ENCODE measurements at places on chromosomes 7 and 10. TPM values are rescaled to one million over a fixed set of nuclear protein-coding genes. Genes with fewer than 3 reads are reported as not detected.

GRCh38 chr7:68122801-68123200, 1126.2 kb downstream of the TYW1 start:
- no peak for DNase-seq

DNA sequence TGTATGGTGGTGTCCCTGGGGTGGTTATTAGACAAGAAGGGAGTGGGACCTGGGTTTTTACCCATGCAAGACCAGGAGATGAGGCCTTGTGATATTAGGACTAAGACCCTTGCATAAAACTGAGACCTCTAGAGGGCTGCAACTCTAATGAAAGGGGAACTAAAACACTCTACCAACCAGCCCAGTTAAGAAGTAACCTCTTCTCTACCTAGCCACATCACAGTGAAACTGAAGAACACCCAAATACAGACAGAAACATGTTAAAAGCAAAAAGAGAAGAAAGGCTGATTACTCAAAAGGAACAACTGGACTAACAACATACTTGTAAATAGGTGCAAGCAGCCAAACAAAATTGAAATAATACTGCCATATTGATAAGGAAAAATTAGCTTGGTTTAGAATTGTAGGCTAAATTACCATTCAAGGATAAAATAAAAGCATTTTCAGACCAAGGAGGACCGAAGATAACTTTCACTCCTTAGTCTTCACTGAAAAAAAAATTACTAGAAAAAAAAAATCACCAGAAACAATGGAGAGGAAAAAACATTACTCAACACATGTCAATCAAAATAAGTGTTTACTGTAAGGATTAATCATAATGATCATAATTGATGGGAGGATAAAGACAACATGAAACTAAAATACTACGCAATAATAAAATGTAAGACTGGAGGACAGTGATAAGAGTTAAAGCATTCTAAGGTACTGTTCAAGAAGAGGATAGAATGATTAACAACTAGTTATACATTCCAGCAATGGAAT, 27.6 kb downstream of the ERLIN1 start:
- no peak for DNase-seq

Gene MYH16
- 0.53 TPM for total RNA-seq

Gene ABCB8
- total RNA-seq: 37.9 TPM

GRCh38 chr7:127794136-127794535, 142.1 kb downstream of the SND1 start:
- DNase-seq: no peak

- DNase-seq: no peak
Measured at GRCh38 chr7:16365177-16365576, 56.2 kb downstream of the CRPPA start.

All from pulmonary artery endothelial cell (primary cell).